ENCODE measurements at places on chromosomes 6 and 20.

GRCh38 chr6:13480631-13481501 is 6.5 kb downstream of the GFOD1 start:
- H3K4me1 ChIP-seq = peaks cover 47% of the 10 kb centered on the region
- peaks cover 6% of the 10 kb centered on the region for H3K36me3 ChIP-seq
- H3K27ac ChIP-seq = no peak overlapping the region
- no peak overlapping the region for H3K4me3 ChIP-seq

DNA sequence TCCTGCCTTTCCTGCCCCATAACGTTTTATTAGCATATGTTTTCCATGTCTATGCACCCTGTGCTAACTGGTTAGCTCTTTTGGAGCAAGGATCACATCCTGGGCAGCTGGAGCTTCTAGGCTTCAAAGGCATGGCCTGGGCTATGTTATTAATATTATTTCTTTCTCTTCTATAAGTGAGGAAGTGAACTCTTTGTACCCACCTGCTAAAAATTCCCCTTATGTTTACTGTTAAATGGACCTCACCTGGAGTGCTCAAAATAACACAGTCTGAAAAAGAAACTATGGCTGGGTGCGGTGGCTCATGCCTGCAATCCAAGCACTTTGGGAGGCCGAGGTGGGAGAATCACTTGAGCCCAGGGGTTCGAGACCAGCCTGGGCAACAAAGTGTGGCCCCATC is 97.8 kb downstream of the TNFAIP3 start:
- peaks cover 26% of the 10 kb centered on the region for H3K4me1 ChIP-seq
- H3K4me3 ChIP-seq = peak overlapping the region; percentile 32
- H3K27me3 ChIP-seq = peaks cover 12% of the 10 kb centered on the region
- H3K27ac ChIP-seq = peak overlapping the region; percentile 93

GRCh38 chr6:79079561-79080041 is 1.5 kb upstream of the PHIP start:
- H3K4me1 ChIP-seq = peaks cover 37% of the 10 kb centered on the region
- H3K27ac ChIP-seq = peak overlapping the region; percentile 98
- H3K27me3 ChIP-seq = peaks cover 4% of the 10 kb centered on the region
- DNase-seq = no peak

- peaks cover 30% of the 10 kb centered on the region for H3K27me3 ChIP-seq
- H3K4me3 ChIP-seq = no peak overlapping the region
- no peak overlapping the region for H3K27ac ChIP-seq
- H3K4me1 ChIP-seq = peaks cover 6% of the 10 kb centered on the region
- H3K36me3 ChIP-seq = no peaks in the 10 kb centered on the region
Measured at GRCh38 chr6:166296035-166296883, 11.9 kb downstream of the PRR18 start.

GRCh38 chr6:46626228-46626909 is 26.2 kb downstream of the CYP39A1 start:
- no peaks in the 10 kb centered on the region for H3K27me3 ChIP-seq
- no peak overlapping the region for H3K27ac ChIP-seq
- H3K4me3 ChIP-seq = no peak overlapping the region
- peaks cover 4% of the 10 kb centered on the region for H3K36me3 ChIP-seq
- peak; percentile 14 for DNase-seq

GRCh38 chr20:13990465-13990864 is at the start of gene SEL1L2:
Gene SEL1L2, minus strand, starts transcription at chr20:13990614. Its CDS starts 80 bp downstream, at chr20:13990534.
- H3K27ac ChIP-seq = no peak within 1 kb of the TSS
- H3K4me3 ChIP-seq = no peak within 1 kb of the TSS
- H3K4me1 ChIP-seq = no peaks in the 10 kb centered on the region
- H3K27me3 ChIP-seq = peaks cover 16% of the 10 kb centered on the region

GRCh38 chr6:51025082-51025777 is 206.6 kb downstream of the TFAP2B start:
- no peak overlapping the region for H3K27ac ChIP-seq
- no peaks in the 10 kb centered on the region for H3K27me3 ChIP-seq

GRCh38 chr20:58661598-58662473 is 10.8 kb downstream of the STX16 start:
- no peaks in the 10 kb centered on the region for H3K27me3 ChIP-seq
- H3K4me1 ChIP-seq = peaks cover 12% of the 10 kb centered on the region
- peaks cover 3% of the 10 kb centered on the region for H3K36me3 ChIP-seq
- DNase-seq = no peak
- no peak overlapping the region for H3K4me3 ChIP-seq
- peak overlapping the region; percentile 60 for H3K27ac ChIP-seq

Measured in naive B cell (primary cell).